Uterine smooth muscle cell (primary cell): ENCODE measurements at places on chromosomes 1 and 21. TPM values are rescaled to one million over a fixed set of nuclear protein-coding genes. Genes with fewer than 3 reads are reported as not detected.

FCRL4 gene
- total RNA-seq = not detected in 2 replicates

DMRTA2 gene
- total RNA-seq = 0.11 TPM in 1 of 2 replicates, not detected in the other

ROR1 gene
- total RNA-seq = 2.5 and 3.4 TPM in 2 replicates

RAB7B gene
- total RNA-seq = 4.6 and 6.3 TPM in 2 replicates

PERM1 gene
- total RNA-seq = not detected in 2 replicates

RPL5 gene
- 1,190 and 1,272 TPM in 2 replicates for total RNA-seq

TPTE gene
- not detected in 2 replicates for total RNA-seq
